ENCODE measurements at places on chromosomes 7 and 10.
A peak's percentile ranks its signal among the peaks of the same experiment; 100 is the strongest.

- DNase-seq, result no peak
These were observed 165.7 kb downstream of the C7orf25 start for GRCh38 chr7:42746214-42746613.

DNA sequence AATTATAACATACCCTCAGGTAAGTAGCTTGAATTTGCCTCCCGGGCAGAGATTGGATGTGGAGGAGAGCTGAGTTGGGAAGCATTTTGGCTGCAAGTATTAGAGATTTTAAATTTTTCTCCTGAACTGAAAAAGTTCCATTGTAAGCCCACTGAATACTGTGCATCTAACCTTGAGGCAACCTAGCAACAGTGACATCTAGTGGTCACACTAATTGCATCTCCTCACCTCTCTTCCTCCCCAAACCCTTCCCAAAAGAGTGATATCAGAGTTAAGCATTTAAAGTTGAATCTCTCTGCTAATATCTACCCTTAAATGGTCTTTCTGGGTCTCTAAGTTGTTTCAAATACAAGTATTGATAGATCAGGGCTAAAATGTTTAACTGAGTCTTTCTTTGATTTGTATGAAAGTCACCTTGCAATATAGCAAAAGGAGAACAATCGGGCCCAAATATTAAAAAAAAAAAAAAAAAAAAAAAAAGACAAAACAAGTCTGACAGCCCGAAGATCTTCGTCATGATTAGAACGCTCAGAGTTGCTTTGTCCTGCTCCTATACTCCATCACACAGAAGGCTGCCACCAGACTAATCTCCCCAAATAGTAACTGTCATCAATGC is 40.4 kb upstream of the DLX5 start:
- DNase-seq, result peak; percentile 57

DNA sequence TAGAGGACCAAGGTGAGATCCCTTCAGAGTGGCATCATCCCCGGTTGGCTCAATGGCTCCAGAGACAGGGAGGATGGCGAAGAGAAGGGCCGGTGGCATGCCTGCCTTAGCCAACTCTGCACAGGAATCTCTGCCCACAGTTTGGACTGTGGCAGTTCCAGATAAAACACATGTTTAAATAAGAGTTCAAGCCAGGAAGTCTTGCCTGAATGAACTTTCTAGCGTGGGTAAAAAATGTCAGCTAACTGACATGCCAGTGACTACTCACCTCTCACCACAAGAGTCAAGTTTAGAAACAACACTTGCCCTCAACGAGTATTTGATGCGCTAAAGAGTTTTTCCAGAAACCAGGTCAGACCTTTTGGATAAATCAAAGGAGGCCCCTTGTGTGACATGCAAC is 3.0 kb downstream of the NOD1 start:
- no peak for DNase-seq

DNA sequence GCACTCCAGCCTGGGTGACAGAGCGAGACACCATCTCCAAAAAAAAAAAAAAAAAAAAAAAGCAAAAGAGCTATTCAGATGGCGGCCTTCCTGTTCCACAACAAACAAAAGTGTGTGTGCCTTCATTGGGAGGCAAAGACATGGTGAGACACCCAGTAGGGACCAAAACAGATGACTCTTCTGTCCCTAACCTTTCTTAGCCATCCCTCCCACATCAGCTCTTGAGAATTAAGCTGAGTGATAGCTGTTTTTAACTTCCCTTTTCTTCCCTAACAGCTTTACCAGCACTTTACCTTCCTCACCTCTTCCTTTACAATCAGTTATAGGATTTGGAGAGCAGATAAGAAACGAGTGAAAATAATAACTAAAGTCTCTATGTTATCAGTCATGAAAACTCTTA is 48.2 kb downstream of the ARMH3 start:
- DNase-seq, result no peak

- DNase-seq, result no peak
These were observed 32.2 kb upstream of the ZNF716 start for GRCh38 chr7:57417736-57418135.

DNA sequence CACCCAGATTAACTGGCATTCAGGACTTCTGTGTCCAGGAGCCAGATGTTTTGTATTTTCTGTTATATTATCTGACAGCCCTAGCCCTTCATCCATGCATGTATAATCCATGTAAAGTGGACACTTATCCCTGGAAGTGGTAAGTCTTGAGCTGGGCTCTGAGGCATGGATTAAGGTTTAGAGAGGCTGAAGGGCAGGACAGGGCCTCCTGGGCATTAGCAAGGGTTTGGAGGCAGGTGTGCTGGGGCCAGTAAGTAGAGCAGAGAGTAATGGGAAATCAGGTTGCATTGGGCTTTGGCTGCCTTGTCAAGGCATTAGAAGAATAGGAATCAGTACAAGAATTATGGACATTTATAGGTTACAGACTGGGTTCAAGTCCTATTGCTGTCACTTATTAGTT is 138.0 kb downstream of the DYNC1I1 start:
- no peak for DNase-seq

DNA sequence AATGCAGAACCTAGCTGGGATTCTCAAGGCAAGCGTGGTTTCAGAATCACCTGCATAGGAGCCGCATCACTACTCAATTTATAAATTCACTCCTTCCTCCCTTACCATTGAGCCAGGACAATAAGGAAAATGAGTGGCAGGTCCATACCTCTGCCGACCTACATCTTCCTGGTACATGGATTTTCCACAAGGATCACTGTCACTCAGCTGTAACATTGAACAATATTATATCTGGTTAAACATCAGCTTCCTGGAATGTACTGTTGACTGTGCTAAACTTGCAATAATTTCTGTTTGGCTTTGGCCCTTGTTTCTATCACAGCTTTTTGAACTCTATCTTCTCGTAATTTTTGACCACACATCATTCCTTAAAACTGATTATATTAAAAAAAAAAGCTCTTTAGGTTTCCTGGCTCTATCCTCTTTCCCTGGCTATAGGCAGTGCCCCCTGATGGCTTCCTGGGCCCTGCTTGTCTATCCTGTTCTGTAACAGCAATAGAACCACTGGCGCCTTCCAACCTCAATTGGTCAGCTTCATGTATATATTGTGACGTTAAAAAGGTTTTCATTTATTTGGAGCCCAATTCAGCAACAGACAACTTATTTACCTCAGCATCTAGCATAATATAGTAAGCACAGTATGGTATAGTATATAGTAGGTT is 59.2 kb downstream of the RNLS start:
- DNase-seq, result no peak

DNA sequence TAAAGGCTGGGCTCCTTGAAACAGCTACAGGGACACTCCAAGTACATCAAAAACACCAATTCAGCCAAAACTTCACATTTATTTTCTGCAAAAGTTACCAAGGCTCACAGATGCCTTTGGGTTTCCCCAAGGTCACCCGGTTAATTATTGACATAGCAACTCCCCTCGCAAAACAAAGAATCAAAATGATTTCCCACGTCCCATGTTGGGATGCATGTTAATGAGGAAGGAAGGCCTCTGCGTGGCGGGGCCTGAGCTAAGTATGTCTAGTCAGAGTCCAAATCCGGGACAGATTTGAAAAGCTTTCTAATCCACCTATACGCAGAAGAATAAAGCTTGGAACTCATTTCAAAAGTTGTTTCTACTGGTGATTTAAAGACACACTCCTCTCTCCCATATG is 535 bp upstream of the TMEM72 start:
- no peak for DNase-seq

DNA sequence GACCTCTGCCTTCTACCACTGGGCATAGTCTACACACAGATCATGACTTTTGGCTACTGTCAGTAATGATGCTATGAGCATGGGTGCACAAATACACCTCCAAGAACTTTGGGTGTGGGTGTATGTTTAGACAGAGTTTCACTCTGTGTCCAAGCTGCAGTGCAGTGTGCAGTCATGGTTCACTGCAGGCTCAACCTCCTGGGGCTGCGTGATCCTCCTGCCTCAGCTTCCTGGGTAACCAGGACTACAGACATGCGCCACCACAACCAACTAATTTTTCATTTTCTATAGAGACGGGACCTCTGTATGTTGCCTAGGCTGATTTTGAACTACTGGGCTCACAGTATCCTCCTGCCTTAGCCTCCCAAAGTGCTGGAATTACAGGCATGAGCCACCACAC is 194.4 kb downstream of the NSUN6 start:
- DNase-seq, result no peak

DNA sequence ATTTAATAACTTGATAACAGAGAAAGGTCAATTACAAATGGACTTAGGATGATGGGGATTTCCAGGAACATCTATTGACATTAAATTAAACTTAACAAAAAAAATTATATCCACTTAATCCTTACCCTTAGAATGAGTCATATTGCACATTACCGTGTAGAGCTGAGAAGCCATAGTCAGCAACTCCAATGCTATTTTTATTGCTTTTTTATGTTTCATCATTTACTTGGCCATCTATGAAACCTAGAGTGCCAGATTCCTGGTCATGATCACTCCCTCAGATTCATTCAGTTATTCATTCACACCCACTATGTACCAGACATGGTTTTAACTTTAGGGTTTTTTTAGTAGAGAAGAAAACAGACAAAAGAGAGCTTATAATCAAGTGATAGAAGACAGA is 1180.4 kb downstream of the CNTNAP2 start:
- no peak for DNase-seq

GRCh38 chr7:122262246-122262645 is 42.3 kb downstream of the FEZF1 start:
- DNase-seq, result no peak

DNA sequence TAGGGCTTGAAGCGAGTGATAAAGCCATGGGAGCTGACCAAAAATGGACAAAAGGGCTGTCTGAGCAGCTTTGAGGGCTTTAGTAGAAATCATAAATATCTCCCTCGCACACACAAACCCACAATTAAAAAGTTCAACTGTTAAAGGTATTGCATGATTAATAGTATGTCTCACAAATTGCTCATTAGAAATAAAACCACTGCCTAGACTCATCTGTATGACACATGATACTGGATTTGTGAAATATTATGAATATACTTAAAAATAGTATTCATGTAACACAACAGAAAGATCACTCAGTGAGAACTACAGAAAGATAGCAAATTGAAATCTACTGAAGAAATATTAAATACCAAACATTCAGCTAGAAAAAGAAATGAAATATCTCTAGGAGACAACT is 11.9 kb upstream of the PTPN12 start:
- no peak for DNase-seq

GRCh38 chr10:37566332-37566731 is 291.1 kb downstream of the ZNF248 start:
- no peak for DNase-seq

- DNase-seq, result no peak
These were observed 296.0 kb upstream of the TEX47 start for GRCh38 chr7:89091550-89091949.

- DNase-seq, result no peak
These were observed 79.3 kb downstream of the FZD1 start for GRCh38 chr7:91343420-91343960.

DNA sequence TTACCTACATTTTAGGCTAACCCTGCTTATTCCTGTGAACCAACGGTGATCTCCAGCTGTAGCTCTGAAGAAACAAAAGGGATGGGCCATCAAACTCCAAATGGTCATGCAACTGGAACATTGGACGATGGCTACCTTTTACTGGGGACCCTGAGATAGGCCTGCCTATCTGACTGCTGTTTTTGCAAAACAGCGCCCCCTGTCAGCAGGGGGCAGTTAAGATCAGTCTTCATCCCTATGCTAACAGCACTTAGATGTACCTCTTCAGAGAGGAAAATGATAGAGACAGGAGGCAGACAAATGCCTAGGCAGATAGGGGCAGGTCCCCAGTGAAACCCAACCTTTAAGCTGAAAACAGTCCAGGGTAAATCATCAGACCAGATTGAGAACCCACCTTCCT is 1085.4 kb upstream of the SORCS1 start:
- no peak for DNase-seq

- DNase-seq, result peak; percentile 70
These were observed 40.0 kb upstream of the SORBS1 start for GRCh38 chr10:95601116-95601719.

GRCh38 chr10:99595770-99596465 is 24.3 kb downstream of the SLC25A28 start:
- peak; percentile 47 for DNase-seq

- no peak for DNase-seq
These were observed 2.3 kb downstream of the C1QL3 start for GRCh38 chr10:16519250-16519907.

DNA sequence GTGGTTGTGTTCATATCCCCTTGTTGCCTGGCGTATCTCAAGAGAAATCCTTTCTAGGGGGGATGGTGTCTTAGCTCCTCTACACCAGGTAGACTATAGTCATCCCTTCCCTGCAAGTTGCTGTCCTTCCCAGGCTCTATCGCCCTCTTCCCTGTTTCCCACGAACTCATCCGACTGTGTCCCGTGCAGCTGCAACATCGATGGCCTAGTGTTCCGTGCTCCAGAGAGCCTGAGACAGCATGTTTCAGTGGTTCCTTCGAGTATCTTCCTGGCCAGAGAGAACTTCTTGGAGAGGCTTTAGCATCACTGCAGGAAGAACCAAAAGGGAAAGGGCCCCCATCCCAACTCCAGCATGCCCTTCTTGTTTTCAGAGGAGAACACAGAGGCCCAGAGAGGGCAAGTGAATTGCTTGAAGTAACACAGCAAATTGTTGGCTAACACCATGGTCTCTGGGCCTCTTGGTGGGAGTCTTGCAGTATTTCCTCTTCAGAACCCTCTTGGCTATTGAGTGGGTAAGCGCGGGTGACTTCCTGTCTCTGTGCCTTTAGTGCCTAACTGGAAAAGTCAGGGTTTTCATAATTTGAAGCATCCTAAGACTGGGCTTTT is 162.9 kb downstream of the RGS10 start:
- DNase-seq, result no peak

GRCh38 chr7:99833289-99833877 is 5.6 kb downstream of the CYP3A43 start:
- no peak for DNase-seq

DNA sequence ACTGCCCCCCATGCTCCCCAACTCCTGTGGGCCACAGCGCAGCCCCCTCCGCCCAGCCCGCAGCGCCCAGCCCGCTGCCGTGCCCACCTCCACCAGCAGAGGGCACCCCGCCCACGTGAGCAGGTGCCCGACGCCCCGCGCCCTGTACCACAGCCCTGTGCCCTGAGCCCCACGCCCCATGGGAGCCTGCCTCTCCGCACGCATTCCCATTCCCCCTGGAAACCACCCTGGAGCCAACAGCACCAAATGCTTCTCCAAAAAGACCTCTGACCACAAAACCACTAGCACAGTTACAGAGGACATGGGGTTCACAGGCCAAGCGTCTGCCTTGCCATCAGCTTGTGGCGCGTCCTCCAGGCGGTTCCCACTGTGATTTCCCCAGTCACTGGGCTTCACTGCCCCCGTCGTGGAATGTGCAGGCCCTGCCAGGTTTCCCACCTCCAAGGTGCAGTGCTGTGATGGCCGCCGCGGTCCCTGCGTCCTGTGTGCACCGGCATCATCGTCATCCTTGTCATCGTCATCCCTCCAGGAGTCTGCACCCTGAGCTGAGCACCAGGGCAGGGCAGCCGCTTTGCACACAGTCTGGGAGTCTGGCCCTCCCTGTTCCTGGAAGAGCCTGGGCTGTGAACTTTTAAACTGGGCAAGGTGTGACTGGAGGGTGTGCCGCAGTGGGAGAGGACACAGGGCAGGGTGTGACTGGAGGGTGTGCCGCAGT is 61.7 kb downstream of the PWWP2B start:
- peak; percentile 81 for DNase-seq

- DNase-seq, result no peak
These were observed 117.5 kb downstream of the CDK14 start for GRCh38 chr7:90713628-90714027.

Data from HuH-7 (cell line).